Fibroblast of the aortic adventitia (primary cell): ENCODE measurements at places on chromosomes 3 and 15.

GRCh38 chr3:195087328-195087727, 183.6 kb downstream of the XXYLT1 start:
- DNase-seq, result no peak

DNA sequence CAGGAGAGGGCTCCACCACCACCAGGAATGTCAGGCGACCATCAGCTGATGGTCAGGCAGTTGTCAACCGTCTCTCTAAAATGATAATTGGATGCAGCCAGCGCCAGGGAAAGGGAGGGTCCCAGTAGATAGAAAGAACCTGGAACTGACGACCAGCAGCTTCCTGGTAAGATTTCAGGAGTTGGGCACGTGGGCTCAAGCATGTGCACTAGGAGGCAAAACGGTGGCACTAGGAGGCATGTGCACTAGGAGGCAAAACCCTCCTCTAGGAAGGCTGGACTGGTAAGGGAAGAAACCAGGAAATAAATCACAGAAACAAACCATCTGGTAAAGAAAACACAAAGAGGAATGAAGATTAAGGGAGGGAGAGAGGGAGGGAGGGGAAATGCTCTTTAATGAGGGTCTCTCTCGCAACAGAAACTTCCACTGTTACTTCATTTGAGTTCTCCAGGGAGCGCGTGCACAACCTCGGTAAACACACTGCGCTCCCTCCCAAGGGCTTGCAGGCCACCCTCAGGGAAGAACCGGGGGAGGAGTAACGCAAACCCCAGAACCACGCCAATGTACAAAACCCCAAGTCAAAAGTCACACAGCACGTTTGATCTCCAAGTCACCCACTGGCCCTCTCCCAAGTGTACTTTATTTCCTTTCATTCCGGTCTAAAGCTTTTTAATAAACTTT, 116.7 kb downstream of the XXYLT1 start:
- no peak for DNase-seq

- no peak for DNase-seq
Measured at GRCh38 chr3:57935539-57935938, 72.7 kb upstream of the FLNB start.

GRCh38 chr3:10279384-10280176, 13.2 kb downstream of the GHRL start:
- DNase-seq, result no peak

DNA sequence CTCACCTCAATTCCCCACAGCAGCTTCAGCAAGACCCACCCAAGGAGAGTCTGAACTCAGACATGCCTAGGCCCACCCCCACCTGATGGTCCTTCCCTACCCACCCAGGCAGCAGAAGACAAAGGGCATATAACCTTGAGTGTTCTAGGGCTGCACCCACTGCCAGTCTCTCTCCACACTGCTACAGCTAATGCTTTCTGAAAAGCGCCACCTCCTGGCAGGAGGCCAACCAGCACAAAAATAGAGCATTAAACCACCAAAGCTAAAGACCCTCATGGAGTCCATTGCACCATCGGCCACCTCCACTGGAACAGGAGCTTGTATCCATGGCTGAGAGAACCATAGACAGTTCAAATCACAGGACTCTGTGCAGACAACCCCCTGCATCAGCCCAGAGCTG, 11.3 kb upstream of the RPL39L start:
- DNase-seq, result no peak

DNA sequence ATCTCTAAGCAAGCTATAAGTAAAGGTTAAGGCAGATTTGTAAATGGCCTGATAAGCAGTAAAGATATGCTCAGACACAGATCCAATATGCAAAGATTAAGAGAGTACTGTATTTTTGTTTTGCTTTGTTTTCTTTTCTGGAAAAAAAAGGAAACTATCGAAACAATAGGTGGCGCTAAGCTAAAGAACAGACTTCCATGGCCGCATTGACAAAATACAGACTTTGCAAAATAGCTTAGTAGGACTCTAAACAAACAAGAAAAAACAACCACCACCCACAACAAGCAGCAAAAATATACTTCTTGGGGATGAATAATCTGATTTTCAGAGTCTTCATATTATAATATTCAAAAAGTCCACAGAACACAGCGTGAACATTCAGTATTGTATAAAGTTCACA, 758.4 kb upstream of the ROBO1 start:
- DNase-seq, result no peak

DNA sequence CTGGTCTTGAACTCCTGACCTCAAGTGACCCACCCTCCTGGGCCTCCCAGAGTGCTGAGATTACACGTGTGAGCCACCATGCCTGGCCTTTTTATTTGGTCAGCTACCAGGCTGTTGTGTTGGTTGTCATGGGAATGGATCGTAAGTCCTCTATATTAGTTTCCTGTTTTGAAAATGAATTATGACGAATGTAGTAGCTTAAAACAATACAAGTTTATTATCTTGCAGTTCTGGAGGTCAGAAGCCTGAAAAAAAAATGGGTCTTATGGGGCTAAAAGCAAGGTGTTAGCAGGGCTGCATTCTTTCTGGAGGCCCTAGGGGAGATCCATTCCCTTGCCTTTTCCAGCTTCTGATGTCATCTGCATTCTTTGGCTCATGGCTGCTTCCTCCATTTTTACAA, 25.1 kb upstream of the HERC1 start:
- peak; percentile 81 for DNase-seq

GRCh38 chr3:196989721-196990262, 21.2 kb upstream of the PIGZ start:
- no peak for DNase-seq
